Left lung (tissue), 14 donors: ENCODE measurements at places on chromosomes 12 and 14. TPM values are rescaled to one million over a fixed set of nuclear protein-coding genes. Genes with fewer than 3 reads are reported as not detected.

The RHOJ gene
- 21.5 TPM for total RNA-seq

The ACYP1 gene
- total RNA-seq: 9.8 TPM

The CD27 gene
- 1.6 TPM for total RNA-seq

The NOXRED1 gene
- total RNA-seq: 0.45 TPM

The OVCH1 gene
- 0.89 TPM for total RNA-seq

The XRCC3 gene
- total RNA-seq: 10.7 TPM

The DPF3 gene
- total RNA-seq: 1.4 TPM

GRCh38 chr12:48999371-49000131 lies at the start of gene DDN:
Gene DDN, minus strand, starts transcription at chr12:48999375. Its CDS starts 88 bp downstream, at chr12:48999287.
- peaks cover 44% of the 10 kb centered on the region for H3K36me3 ChIP-seq
- peak within 1 kb of the TSS; percentile 52 for H3K4me3 ChIP-seq
- no peak for DNase-seq
- H3K4me1 ChIP-seq: peaks cover 55% of the 10 kb centered on the region
- no peak within 1 kb of the TSS for H3K27ac ChIP-seq

DNA sequence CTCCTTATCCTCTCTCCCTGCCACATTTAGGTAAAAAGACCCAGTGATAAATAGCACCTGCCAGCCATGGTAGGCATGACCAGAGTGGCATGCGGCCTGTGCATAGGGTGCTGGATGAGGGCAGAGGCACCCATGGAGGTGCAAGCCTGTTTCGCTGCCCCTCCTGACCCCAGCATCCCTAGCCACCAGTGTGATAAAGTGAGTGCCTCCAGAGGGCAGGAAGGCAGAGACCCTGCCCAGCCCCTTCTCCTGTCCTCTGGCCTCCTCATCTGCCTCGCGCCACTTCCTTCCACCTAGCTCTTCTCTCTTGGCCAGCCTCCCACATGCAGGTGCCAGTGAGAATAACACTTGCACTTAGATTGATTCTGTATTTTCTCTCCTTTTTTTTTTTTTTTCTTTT lies 108.3 kb upstream of the FUT8 start:
- H3K4me1 ChIP-seq: no peaks in the 10 kb centered on the region
- no peak overlapping the region for H3K4me3 ChIP-seq
- H3K36me3 ChIP-seq: no peaks in the 10 kb centered on the region
- H3K27me3 ChIP-seq: no peaks in the 10 kb centered on the region
- H3K27ac ChIP-seq: no peak overlapping the region

DNA sequence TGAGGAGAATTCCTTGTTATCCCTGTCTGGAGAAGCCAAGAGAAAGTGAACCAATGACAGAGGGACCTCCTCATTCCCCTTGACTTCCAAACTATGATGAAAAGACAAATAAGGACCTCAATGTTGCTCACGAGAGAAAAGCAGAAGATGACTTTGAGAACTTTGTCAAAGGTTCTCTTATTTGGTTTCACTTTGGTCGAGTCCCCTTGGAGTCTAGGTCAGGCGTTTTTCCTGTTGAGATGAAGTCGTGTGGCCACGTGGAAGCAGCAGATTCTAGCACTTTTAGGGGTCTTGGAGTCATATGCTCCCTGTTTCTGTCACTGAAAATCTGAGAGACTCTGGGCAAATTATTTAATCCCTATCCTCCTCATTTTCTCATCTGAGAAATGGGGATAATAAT lies 33.8 kb upstream of the COL2A1 start:
- H3K27me3 ChIP-seq: no peaks in the 10 kb centered on the region
- H3K4me3 ChIP-seq: no peak overlapping the region
- no peak overlapping the region for H3K27ac ChIP-seq
- H3K36me3 ChIP-seq: no peaks in the 10 kb centered on the region
- no peaks in the 10 kb centered on the region for H3K4me1 ChIP-seq
- no peak for DNase-seq

GRCh38 chr14:64550621-64551333 lies 1.0 kb downstream of the PPP1R36 start:
- no peak overlapping the region for H3K4me3 ChIP-seq
- H3K4me1 ChIP-seq: peaks cover 13% of the 10 kb centered on the region
- H3K27me3 ChIP-seq: peaks cover 11% of the 10 kb centered on the region
- no peak for DNase-seq
- H3K36me3 ChIP-seq: no peaks in the 10 kb centered on the region

- no peak overlapping the region for H3K4me3 ChIP-seq
- H3K27ac ChIP-seq: no peak overlapping the region
- no peaks in the 10 kb centered on the region for H3K4me1 ChIP-seq
- H3K27me3 ChIP-seq: no peaks in the 10 kb centered on the region
These were observed 27.9 kb downstream of the RHOF start for GRCh38 chr12:121765573-121765972.

DNA sequence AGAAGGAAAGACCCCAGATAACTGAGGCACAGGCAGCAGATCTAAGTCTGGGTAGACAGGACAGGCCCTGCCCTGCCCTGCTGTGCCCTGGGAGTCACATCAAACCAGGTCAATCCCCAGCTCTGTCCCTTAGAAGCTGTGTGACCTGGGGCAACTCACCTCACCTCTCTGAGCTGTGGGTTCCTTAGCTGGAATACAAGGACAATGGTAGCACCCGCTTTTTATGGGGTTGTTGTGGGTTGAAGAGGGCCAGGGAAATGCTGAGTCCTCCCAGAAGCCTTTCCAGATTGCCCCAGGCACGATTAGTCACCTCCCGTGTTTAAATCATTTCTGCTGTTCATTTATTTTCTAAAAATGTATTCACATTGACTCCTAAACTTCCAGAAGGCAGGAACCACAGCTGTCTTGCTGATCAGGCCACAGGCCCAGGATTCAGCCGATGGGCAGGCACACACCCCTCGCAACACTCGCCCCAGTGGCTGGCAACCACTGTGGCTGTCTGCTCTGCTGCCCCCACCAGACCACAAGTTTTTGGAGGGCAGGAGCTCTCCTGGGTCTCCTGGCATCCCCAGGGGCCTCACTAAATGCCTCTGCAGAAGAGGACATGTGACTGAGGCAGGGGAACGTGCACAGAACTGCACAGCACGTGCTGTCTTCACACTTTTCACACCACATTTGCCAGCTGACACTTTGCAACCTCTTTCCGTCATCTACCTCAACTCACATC lies 3.0 kb downstream of the SELPLG start:
- no peaks in the 10 kb centered on the region for H3K27me3 ChIP-seq
- DNase-seq: no peak
- peaks cover 89% of the 10 kb centered on the region for H3K4me1 ChIP-seq

DNA sequence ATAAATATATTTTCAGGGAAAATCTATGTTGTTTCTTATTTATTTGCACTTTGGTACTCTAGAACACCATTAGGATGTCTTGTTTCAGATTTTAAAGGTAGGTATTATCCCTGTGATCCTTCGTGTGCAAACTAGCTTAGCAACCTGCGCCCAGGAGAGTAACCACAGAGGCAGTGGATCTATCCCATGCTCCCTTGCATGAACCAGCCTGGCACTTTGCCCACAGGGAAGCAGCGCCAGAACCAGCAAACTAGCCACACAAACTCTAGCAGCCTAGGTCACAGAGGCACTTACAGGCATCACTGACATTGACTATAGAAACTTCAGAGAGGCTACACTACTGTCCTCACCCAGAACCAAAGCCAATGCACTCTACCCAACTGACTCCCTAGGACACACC lies 76.1 kb downstream of the TSHR start:
- DNase-seq: no peak
- H3K27me3 ChIP-seq: no peaks in the 10 kb centered on the region
- no peaks in the 10 kb centered on the region for H3K36me3 ChIP-seq
- no peak overlapping the region for H3K27ac ChIP-seq
- no peaks in the 10 kb centered on the region for H3K4me1 ChIP-seq

GRCh38 chr14:93788543-93789227 lies 400 bp upstream of the PRIMA1 start:
- H3K4me3 ChIP-seq: peak overlapping the region; percentile 33
- H3K4me1 ChIP-seq: peaks cover 11% of the 10 kb centered on the region
- no peak for DNase-seq
- H3K27me3 ChIP-seq: peaks cover 78% of the 10 kb centered on the region

DNA sequence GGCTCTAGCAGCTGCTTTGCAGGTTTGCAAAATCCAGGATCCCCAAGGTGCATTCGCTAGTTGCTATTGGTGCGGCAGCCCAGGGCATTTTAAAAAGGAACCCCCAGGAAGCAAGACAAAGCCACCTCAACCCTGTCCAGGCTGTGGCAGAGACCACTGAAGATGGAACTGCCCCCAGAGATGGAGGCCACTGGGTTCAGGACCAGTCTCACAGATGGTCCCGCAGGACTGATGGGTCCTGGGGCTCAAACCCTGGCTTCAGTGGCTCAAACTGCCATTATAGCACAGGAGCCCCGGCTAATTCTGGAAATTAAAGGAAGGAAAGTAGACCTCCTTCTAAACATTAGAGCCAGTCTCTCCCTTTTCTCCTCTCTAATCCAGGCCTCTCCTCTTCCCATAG lies 79.8 kb upstream of the TSPAN11 start:
- H3K36me3 ChIP-seq: no peaks in the 10 kb centered on the region
- no peak for DNase-seq
- H3K27ac ChIP-seq: no peak overlapping the region

DNA sequence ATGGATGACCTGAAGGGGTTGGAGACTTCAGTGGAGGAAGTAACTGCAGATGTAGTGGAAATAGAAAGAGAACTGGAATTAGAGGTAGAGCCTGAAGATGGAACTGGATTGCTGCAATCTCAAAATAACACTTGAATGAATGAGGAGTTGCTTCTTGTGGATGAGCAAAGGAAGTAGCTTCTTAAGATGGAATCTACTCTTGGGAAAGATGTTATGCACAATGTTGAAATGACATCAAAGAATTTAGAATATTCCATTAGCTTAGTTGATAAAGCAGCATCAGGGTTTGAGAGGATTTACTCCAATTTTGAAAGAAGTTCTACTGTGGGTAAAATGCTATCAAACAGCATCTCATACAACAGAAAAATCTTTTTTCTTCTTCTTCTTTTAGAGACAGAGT lies 186.4 kb upstream of the PRKD1 start:
- no peaks in the 10 kb centered on the region for H3K36me3 ChIP-seq
- no peak for DNase-seq
- no peaks in the 10 kb centered on the region for H3K27me3 ChIP-seq

DNA sequence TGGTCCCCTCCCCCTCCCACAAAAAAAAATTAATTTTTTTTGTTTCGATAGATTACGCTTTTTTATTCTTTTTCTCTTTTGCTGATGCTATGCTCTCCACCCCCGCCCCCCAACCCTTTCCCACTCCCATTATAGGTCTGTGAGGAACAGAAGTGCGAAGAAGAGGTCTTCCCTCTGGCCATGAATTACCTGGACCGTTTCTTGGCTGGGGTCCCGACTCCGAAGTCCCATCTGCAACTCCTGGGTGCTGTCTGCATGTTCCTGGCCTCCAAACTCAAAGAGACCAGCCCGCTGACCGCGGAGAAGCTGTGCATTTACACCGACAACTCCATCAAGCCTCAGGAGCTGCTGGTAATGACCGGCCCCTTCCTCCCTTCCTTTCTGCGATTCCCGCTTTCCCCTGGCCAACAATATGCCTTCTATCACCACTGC lies 2.3 kb downstream of the CCND2 start:
- H3K4me1 ChIP-seq: peaks cover 96% of the 10 kb centered on the region
- H3K27ac ChIP-seq: peak overlapping the region; percentile 94
- H3K27me3 ChIP-seq: peaks cover 4% of the 10 kb centered on the region

GRCh38 chr12:85843606-85844310 lies 7.5 kb upstream of the RASSF9 start:
- no peak overlapping the region for H3K4me3 ChIP-seq
- H3K27me3 ChIP-seq: no peaks in the 10 kb centered on the region
- no peak overlapping the region for H3K27ac ChIP-seq
- no peaks in the 10 kb centered on the region for H3K36me3 ChIP-seq
- no peak for DNase-seq

- H3K27ac ChIP-seq: no peak overlapping the region
- peaks cover 68% of the 10 kb centered on the region for H3K27me3 ChIP-seq
- no peak for DNase-seq
These were observed 8.5 kb upstream of the ASCL1 start for GRCh38 chr12:102948941-102949352.

GRCh38 chr14:100882991-100883788 lies 20.3 kb downstream of the RTL1 start:
- no peaks in the 10 kb centered on the region for H3K4me1 ChIP-seq
- peaks cover 31% of the 10 kb centered on the region for H3K27me3 ChIP-seq
- DNase-seq: peak; percentile 74
- H3K4me3 ChIP-seq: no peak overlapping the region
- H3K36me3 ChIP-seq: no peaks in the 10 kb centered on the region
- H3K27ac ChIP-seq: no peak overlapping the region

GRCh38 chr12:91249518-91250272 lies 67.1 kb upstream of the DCN start:
- H3K27ac ChIP-seq: peak overlapping the region; percentile 64
- H3K27me3 ChIP-seq: no peaks in the 10 kb centered on the region
- H3K36me3 ChIP-seq: no peaks in the 10 kb centered on the region
- DNase-seq: no peak
- H3K4me3 ChIP-seq: no peak overlapping the region
- no peaks in the 10 kb centered on the region for H3K4me1 ChIP-seq

DNA sequence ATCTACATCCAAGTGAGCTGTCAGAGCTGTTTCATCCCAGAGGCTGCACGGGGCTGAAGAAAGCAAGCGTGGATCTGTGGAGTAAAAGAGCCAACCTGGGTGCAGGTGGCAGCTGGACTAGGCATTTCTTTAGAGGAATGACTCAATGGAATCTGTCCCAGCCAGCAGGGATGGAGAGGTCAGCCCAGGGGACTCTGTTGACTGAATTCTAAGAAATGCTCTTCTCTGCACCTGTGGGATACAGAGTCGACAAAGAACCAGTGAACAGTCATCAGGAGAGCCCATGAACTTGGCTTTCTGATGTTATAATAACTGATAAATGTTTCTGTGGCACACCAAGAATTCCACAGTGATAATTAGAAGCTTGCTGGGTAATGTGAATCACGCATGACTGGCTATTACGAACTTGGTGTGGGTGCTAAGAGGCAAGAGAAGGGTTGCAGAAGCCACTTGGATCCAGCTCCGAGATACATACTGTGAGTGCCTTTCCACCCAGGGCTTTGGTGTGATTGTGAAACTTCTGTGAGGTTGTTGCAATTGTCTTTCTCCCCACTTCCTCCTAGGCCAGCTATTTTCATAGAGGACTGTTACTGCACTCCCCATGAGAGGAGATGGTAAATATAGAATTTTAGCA lies 16.2 kb downstream of the PYGL start:
- H3K27ac ChIP-seq: peak overlapping the region; percentile 80
- peaks cover 29% of the 10 kb centered on the region for H3K36me3 ChIP-seq
- DNase-seq: no peak
- H3K4me3 ChIP-seq: no peak overlapping the region

DNA sequence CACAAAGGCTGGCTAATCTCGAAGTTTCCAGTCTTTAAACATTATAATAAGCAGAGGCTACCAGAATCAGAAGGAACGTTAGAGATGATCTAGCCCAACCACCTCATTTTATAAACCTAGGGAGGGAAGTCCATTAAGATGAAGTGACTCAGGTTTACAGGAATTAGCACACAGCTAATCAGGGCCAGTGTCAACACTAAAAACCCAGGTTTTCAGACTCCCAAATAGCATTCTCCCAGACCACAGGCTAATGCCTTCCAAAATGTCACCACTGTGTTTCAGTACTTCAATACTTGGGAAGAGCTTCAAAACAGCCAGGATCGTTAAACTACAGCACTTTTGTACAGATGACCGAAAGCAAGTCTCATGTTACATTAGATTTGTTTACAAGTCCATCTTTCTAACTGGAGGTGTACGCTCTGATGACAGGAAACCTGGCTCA lies 89.2 kb downstream of the FOXN3 start:
- H3K27ac ChIP-seq: no peak overlapping the region
- no peaks in the 10 kb centered on the region for H3K27me3 ChIP-seq
- no peak overlapping the region for H3K4me3 ChIP-seq
- H3K36me3 ChIP-seq: peaks cover 5% of the 10 kb centered on the region
- no peaks in the 10 kb centered on the region for H3K4me1 ChIP-seq
- no peak for DNase-seq
